ENCODE measurements at places on chromosomes 3 and 15.

DNA sequence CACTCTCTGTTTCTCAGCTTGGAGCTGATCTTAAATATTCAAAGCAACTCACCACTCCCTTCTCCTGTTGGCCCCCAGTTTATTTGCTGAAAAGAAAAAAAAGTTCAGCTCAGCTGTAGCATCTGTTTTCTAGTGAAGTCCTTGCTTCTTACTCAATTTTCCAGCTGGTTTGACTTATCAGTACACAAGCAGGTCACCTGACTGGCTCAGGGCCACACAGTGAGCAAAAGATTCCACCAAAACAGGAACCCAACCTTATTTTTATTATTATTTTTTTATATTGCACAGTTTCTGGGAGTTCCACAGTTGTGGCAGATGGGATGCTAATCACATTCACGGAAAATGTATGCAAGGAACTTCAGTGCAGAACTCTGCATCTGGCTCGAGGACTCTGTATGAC lies 390.7 kb upstream of the RGMA start:
- no peak for DNase-seq

- no peak for DNase-seq
These were observed 1.2 kb downstream of the GPR176 start for GRCh38 chr15:39918688-39919385.

GRCh38 chr3:116005404-116005803 lies 382.1 kb downstream of the GAP43 start:
- no peak for DNase-seq

GRCh38 chr15:83275412-83275811 lies 9.1 kb downstream of the BNC1 start:
- no peak for DNase-seq

DNA sequence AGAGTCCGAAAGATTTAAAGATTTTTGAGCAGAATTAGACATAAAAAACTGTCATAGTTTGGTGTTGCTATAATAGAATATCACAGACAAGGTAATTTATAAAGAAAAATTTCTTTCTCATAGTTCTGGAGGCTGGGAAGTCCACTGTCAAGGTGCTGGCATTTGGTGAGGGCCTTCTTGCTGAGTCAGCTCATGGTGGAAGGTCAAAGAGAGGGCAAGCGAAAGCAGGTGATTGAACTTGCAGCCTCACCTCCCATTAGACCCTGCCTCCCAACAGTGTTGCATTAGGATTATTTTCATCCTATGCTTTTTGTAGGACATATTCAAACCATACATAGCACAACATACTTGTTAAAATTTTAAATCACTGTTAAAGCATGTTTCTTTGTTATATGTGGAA lies 9.9 kb downstream of the SELENOT start:
- DNase-seq = no peak

DNA sequence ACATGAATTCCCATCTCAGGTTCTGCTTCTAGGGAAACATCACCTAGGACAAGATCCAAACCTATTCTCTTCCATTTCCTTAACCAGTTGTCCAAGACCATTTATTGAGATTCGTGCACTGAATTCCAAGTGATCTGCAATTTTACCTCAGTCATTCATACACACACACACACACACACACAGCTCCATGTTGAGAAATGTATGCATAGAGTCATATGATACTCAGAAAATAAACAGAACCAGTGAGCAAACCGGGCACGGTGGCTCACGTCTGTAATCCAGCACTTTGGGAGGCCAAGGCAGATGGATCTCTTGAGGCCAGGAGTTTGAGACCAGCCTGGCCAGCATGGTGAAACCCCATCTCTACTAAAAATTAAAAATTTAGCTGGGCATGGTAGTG lies 6.1 kb upstream of the KPNA1 start:
- no peak for DNase-seq

DNA sequence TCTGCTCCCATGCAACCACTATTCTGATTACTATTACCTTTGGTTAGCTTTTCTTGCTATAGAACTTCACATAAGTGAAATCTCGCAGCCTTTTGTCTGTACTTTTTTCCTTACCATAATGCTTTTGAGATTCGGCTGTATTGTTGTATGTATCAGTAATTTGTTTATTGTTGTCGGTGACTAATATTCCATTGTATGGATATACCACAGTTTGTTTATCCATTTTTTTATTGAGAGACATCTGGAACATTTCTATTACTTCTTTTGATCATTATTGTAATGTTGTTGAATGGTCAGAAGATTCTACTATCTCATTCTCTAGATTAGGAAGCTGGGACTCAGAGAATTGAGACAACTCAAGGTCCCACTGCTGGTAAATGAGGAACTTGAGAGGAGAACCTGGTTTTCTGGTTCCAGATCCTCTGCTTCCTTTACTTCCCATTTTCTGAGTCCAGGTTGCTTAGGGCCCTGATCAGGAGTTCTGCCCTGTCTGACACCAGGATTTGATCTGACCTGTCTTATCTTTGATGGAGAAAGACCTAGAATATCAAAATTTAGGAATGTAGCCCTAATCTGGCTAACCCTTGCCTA lies 18.2 kb upstream of the SPTSSB start:
- DNase-seq = no peak

DNA sequence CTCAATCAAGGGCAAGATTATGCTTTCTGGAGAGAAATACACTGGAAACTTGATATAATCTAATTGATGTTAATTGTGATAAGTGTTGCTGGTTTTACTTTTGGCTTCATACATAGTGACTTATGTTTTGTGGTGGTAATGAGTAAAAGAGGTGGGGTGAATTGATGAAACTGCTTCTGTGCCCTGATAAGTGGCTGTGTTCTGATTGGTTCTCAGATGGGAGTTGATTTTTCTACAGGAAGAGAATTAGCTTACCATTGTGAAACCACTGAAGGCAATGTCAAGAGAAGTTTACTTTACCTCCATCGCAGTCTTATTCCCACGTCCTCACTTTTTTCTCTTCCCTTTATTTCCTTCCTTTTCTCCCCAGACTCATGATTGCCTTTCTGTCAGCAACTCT lies 23.8 kb downstream of the TMEM45A start:
- no peak for DNase-seq

DNA sequence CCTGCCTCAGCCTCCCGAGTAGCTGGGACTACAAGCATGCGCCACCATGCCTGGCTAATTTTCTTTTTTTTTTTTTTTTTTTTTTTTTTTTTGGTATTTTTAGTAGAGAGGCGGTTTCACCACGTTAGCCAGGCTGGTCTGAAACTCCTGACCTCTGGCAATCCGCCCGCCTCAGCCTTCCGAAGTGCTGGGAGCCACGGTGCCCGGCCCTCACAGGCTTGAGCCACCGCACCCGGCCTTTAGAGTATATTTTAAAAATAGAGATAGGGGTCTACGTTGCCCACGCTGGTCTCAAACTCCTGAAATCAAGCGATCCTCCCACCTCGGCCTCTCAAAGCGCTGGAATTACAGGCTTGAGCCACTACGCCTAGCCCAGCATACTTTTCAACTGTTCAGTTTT lies 93.4 kb upstream of the CHD2 start:
- DNase-seq = no peak

DNA sequence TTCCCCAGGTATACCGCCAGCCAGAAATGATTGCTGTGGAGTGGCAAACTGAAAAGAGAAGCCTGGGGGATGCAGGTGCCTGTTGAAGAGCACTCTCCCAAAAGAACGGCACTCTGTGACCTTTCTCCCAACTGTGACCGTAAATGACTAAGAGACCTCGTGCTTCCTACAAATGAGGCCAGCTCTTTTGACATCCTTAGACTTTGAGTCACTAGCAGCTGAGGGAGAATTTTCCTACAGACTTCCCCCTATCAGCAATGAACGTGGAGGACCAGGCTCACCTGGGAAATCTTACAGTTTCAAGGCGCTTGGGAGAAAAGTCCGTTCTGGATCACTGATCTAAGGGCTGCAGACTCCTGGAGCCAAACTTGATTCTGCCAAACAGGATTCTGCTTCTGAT lies 8.6 kb downstream of the AQP9 start:
- no peak for DNase-seq

DNA sequence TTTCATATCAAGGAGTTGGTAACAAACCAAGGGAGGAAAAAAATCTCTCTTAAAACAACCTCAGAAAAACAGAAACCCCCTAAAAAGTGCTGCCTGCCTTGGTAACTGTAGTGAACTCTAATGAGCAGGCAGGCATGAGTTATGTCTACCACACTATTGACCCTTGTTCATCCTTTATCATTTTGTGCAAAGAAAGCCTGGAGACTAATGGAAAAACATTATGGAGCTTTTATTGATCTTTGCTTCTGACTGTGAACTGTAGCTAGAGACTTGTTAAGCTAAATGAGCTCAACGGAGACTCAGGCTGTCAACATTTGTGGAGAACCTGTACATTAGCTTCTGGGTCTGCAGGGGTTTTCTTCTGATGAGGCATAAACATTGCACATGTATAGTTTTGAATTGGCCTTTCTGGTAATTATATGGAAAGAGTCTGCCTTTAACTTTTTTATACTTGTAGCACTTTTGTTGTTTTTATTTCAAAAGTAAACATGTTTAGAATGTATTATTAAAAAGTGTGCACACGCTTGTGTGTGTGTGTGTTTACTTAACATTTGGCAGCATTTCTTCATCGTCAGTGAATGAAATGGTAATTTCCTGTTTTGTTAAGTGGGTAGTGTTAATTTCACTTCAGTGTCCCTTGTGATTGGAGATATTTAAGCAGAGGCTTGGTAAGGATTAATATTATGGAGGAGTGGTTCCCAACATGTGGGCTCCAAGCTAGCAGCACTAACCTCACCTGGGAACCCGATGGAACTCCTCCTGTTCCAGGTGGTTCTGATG lies 15.9 kb upstream of the SPTSSB start:
- DNase-seq = no peak

- peak; percentile 16 for DNase-seq
These were observed 3.4 kb downstream of the DENND6A start for GRCh38 chr3:57689367-57690053.

DNA sequence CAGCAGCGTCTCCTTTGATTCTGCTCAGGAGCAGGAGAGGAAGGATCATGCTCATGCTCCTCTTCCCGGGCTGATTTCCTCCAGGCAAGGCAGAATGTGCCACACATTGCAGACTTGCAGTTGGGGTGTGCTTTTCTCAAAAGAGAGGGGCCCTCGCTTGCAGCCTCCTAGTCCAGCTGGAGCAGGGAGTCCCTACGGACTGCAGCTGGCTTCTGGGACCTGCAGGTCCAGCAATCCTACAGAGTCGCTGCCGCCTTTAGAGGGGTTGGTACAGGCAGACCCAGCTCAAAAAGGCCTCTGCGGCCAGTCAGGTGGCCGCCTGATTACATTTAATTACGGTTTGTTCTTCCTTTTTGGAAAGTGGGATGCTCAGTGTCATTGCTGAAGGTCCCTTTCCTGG lies 173.9 kb downstream of the NSMCE3 start:
- no peak for DNase-seq

DNA sequence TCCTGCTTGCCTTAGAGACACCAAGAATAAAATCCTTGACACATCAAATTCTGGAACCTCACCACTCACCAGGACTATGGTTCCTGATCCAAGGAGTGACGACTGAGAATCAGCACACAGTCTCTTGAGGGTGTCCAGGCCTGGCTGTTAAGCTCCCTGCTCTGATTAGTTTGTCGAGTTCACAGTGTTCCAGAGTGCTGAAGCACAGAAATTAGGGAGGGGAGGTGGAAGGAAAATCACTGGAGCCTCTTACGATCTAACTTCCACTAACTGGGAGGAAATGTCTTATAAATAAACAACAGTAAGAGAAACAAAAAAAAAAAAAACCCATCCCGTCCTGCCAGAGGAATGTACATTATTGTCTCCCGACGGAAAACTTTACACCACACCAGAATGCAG lies 330.2 kb downstream of the TIGIT start:
- DNase-seq = no peak

DNA sequence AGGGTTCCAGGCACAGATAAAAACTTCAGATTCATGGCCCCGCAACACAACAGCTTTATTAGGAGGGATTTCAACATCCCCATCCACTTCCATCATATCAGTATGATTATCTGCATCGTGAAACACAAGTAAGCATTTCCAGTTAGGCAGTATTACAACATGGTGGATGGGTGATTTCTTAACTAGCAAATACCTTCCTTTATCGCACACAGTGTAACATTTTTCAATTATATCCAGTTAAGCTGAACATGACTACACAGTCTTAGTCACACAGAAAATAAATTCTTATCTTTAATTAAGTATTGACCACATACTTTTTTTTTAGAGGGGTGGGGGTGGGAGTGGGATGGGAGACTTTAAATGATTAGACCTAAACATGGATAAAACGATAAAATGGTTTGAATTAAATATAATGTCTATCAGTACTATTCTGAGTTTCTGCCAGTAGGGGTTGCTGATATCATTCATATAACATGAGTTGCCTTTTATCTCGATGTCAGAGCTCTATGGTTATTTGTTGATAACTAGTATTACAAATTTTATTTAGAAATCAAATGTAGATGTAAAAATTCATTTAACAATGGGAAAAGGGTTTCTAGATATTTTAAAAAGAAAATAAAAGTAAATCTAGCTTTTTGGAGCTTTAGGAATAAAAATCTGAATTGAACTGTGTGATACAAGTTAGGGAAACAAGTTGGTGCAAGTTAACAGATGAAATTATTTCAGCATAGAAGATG lies 146.6 kb downstream of the TBL1XR1 start:
- no peak for DNase-seq

DNA sequence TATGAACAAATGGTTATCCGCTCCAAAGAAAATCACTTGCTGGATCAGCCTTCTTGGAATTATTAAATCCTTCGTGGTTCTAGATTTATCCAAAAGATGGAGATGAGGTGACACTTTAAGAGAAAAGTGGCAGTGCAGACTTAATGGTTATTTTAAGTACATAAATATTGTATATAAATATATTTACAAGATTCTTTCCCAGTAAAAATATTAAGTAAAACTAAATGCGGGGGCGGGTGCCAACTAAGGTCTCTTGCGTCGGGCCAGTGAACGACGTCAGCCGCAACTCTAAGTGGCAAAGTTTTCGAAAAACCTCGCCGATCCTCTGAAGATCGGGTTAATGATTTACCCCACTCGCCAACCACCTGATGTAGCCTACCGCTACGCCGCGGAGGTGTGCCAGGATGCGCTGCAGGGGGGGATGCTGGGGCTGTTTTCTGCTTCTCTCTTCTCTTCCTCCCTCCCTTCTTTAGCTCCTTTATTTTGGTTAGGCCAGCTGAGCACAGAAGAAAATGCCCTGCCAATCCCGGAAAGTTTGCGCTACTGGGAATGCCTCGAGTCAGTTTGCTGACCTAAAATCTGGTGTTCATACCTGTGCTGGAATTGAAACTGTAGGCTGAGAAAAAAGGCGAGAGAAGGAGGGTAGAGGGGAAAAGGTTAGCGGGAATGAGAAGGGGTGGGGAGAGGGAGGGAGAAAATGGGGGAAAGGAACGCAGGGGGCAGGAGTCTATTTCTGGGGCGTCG lies 7.6 kb upstream of the FOXB1 start:
- DNase-seq = no peak

GRCh38 chr15:86915811-86916331 lies 836.2 kb downstream of the AGBL1 start:
- DNase-seq = no peak
